T-helper 17 cell (primary cell): ENCODE measurements at places on chromosomes 2 and 18. TPM values are rescaled to one million over a fixed set of nuclear protein-coding genes. Genes with fewer than 3 reads are reported as not detected.

- DNase-seq: no peak
Measured at GRCh38 chr2:130798472-130799218, 38.1 kb upstream of the ARHGEF4 start.

DNA sequence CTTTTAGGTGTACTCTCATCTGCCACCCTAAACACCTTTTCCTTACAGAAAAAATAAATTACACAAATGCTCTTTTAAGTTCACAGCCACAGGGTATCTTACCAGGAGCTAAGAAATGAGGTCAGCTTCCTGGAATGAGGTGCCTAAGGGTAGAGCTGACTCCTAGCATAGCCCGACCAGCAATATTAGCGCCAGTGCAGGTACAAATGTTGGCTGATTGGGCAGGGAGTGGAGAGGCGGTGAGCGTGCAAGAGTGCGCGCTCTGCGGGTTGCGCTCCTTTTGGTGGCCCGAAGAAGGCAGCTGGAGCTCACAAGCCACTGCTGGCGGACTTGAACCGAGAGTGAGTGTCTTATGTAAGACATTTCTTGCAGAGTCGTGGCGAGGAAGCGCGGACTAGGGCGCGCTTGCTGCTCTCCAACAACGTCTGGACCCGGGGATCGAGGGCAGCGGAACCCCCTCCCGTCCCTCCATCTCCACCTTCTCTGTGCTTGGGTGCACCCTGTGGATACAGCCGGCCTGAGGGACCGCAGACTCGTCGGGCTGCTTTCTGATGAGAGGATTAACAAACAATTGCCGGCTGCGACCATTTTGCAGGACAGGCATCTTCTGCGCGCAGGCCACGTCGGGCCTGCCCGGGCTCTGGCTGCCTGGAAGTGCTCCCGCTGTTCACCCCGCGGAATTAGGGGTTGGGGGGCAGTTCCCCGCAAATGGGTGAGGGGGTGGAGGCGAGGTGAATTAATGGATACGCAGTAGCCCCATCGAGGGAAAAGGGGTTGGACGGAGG, 17.3 kb downstream of the BOLA3 start:
- DNase-seq: no peak

DNA sequence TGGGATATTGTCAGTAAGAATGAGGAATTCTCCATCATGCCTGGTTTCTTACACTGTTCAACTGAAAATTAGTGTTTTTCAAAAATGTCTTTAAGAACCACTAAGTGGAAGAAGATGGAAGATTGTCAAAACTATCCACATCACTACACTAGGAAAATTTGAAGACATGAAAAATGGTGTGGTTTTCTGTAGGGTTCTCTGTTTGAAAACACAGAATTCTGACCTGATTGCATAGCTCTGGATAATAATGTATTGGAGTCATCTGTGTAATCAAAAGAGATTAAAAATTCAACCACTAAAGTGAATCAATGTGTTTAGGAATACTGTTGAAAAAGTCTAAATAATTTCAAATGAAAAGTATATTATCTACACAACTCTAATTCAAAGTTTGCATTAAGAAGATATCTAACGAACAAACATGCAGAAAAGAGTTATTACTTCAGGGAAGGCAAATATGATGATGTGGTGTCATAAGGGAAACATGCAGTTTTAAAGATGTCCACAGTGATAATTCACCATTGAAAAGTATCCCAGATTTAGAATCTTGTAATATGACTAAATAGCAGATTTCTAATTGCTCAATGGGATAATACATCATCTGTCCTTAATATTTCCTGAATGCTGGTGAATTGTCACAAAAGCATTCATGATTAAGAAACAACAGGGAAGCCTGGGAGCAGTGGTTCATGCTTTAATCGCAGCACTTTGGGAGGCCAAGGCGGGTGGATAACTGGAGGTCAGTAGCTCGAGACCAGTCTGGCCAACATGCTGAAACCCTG, 116.9 kb downstream of the ERBB4 start:
- no peak for DNase-seq

GRCh38 chr2:69700381-69700780, 41.6 kb upstream of the ANXA4 start:
- no peak for DNase-seq

GRCh38 chr2:6231166-6231565, 539.0 kb downstream of the SOX11 start:
- no peak for DNase-seq

GRCh38 chr18:79421275-79421857, 25.6 kb downstream of the NFATC1 start:
- no peak for DNase-seq

DNA sequence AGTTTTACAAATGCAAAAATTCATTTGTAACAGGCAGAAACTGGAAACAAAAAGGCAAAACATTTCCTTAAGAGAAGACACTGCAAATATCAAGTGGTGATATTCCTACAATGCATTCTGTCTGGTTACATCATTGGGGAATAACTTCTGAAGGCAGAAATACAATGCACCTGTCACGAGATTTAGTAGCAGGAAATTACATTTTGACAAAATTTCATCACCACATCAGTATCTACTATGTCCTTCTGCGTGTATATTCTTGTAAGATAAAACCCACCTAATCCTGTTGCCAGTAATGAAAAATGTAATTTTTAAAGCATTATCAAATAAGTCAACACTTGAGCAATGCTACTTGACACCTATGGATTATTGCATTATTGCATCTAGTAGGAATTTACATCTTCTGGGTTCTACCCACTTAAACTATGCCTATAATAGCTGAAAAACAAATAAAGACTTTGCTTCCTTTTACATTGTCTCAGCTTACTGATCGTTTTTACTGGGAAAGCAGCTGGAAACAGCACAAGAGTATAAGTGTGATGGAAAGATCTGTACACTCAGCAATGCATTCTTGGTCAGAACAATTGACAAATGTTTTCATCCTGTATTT, 59.5 kb downstream of the IRS1 start:
- no peak for DNase-seq

DNA sequence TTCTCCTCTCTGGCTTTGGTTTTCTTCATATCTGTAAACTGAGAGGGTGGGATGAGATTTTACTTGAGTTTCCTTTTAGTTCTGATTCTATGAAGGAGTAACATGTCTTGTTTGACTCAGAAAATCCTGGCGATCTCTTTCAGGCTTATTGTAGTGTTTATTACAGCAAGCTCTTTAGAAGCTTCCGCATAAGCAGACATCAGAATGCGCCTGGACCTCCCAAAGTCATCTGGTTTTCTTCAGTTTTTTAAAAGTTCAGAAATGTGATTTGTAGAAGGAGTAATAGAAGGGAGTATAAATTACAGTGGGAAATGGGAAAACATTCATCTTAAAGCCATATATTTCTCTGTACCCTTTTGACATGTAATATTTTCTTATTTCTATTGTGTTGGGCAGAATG, 68.4 kb downstream of the EML6 start:
- DNase-seq: no peak

GRCh38 chr18:10514082-10514481, 11.7 kb upstream of the NAPG start:
- DNase-seq: no peak

DNA sequence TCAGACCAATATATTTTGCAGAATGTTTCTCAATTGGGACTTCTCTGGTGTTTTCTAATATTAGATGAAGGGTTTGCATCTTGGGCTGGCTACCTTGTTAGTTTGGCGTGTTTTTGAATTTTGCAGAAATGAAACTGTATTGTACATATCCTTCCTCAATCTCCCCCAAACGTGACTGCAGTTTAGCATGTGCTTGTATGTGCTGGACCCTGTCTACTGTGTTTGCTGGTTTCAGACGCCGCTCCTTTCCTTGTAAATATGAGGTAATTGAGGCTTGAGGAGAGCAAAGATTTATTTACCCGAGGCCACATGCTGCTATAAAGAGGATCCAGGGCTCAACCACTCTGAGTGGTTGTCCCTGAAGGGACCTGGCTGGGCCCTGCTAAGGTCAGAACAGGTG, 57.2 kb downstream of the NGEF start:
- no peak for DNase-seq

GRCh38 chr18:6743999-6744398, 14.5 kb downstream of the ARHGAP28 start:
- DNase-seq: no peak

DNA sequence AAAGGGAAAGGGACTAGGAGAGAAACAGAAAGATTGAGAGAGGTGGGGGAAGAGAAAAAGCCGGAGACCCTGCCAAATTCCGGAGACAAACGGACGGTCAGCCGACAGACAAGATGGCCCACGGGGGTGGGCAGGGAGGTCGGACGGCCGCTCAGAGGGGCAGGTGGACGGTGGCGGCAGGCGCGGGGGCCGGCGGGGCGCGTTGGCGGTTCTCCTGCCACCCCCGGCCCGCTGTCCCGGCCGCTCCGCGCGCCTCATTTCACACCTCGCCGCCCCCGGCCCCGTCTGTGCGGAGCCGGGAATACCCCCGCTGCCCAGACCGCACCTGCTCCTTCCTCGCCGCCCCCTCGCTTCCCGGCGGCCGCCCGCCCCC, 935 bp downstream of the SLC30A3 start:
- no peak for DNase-seq

DNA sequence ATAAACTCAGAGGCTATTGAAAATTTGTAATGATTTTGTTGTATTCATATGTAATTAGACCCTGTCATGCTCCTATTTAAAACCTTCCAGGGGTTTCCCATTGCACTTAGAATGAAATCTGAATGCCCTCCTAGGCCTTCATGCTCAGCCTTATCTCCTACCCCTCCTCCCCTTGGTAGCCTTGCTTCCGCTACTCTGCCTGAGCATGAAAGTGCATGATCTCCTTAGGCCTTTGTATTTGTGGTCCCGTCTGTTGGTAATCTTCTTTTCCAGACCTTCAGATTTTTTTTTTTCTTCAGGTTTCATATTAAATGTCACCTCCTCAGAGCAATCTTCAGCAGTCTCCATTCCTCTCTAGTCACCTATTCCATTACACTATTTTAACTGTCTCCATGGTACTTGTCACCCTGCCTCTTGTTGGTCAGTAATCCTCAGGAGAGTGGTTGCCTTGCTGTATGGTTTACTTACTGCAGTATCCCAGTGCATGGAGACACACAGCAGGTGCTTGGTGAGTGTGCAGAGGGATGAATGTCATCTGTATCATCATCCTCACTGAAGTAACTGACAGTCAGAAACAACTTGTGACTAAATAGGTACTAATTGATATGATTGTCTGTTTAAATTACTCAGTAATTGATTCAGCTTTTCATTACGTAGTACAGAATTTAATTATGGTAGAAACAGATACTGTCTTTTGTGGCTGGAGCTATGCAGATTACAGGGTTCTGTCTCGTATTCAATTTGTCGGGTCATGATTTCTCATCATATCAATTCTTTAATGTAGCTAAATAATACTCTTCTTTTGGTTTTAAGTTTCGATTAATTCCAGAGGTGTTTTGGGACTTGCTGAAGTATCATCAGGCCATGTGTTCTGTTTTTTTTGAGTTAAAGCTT, 63.9 kb downstream of the PHLPP1 start:
- DNase-seq: no peak

GRCh38 chr2:13950761-13951160, 681.8 kb upstream of the LRATD1 start:
- no peak for DNase-seq

- DNase-seq: no peak
Measured at GRCh38 chr18:14768241-14768640, 20.3 kb downstream of the ANKRD30B start.

- DNase-seq: no peak
Measured at GRCh38 chr18:35227254-35227653, 13.6 kb upstream of the ZNF397 start.

GRCh38 chr2:168729455-168729854, 73.0 kb upstream of the NOSTRIN start:
- no peak for DNase-seq

- no peak for DNase-seq
Measured at GRCh38 chr2:167715932-167716331, 531.5 kb downstream of the STK39 start.

DNA sequence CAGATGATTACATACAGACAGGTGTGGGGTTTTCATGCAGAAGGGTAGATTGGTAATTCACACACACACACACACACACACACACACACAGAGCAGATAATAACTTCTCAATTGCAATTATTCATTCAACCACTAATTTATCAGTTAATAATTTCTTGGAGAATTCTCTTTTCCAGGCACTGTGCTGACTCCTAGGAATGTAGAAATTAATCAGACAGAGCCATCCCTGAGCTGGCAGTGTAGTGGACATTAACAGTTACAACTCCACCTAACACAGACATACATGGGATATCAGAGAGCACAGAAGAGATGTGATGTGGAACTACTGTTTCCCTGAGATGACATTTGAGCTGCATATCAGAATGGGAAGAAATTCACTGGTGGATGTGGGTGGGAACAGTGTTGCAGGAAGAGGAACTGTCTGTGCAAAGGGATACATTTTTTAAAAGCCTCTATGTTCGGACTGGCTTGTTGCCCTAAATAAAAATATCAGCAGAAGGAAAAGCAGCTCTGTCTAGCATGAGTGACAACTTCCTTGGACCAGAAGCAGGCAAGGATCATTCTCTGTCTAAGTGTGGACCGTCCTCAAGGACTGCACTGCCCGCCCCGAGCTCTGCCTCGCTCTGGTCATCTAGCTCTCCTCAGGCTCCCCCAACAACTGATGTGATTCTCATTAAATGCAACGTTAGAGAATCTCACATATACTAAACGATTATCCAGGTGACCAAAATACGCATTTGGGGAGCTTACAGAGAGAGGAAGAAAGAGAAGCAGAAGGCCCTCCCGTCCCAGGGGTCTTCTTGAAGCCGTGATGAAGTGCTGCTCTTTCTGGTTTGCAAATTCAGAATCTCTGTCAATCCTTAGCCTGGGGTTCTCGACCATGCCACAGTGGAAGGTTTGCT, 173.4 kb upstream of the TRIB2 start:
- DNase-seq: no peak

GRCh38 chr2:143451642-143452281, 322.5 kb downstream of the ARHGAP15 start:
- no peak for DNase-seq

GRCh38 chr18:45330170-45330594, 285.1 kb upstream of the SLC14A2 start:
- DNase-seq: no peak

The ABCA12 gene
- not detected for total RNA-seq

The UGT1A5 gene
- total RNA-seq: not detected

The KLHL14 gene
- not detected for total RNA-seq

The MYO3B gene
- total RNA-seq: not detected

The TPGS2 gene
- 29.0 TPM for total RNA-seq

The SCYGR5 gene
- not detected for total RNA-seq

The ATP8B1 gene
- total RNA-seq: not detected
